Stimulated activated CD4-positive, alpha-beta T cell treated with anti-CD3 and anti-CD28 coated beads, TNF-alpha, amount 100 ng/mL, for 48 hours (primary cell): ENCODE measurements at places on chromosomes 12 and 14.

DNA sequence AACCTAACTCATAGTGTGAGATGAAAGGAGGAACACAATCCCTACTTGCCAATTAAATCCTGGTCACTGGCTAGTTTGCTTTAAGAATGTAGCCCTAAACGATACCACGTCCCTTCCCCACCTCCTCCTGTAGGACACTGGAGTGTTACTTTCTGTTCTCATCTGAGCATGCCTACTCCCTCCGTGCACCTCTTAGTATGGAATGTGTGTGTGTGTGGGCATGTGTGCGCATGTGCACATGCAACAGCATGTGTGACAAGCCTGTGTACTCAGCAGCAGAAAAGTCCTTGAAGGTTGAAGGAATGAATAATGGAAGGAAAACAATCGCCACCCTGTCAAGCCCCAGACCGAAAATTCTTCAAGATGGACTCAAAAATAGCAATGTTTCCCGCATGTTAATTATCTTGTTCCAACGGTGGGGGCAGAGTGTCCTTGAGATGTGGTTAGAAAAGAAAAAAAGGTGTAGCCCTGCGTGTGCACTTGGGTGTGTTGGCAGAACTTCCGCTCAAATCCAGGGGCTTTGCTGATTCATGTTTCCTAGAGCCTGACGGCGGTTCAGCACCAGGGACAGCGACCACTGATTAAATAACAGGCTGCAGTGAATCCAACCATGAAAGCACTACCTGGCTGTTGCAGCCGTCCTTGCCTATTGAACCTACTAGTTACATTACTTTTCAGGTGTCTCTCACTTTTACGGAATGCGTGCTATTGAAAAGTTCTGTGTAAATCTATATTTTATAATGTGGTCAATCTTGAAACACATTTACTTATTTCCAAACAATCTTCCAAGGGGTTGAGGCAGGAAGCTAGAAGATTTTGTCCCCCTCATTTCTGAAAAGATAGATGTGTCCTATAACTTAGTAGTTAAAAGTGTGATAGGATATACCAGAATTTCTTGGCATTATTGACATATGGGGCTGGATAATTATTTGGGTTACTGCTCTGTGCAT lies 79.8 kb downstream of the SRRM4 start:
- DNase-seq: no peak

- DNase-seq: no peak
Observed at GRCh38 chr14:68655911-68656316, 137.0 kb downstream of the ZFP36L1 start.

DNA sequence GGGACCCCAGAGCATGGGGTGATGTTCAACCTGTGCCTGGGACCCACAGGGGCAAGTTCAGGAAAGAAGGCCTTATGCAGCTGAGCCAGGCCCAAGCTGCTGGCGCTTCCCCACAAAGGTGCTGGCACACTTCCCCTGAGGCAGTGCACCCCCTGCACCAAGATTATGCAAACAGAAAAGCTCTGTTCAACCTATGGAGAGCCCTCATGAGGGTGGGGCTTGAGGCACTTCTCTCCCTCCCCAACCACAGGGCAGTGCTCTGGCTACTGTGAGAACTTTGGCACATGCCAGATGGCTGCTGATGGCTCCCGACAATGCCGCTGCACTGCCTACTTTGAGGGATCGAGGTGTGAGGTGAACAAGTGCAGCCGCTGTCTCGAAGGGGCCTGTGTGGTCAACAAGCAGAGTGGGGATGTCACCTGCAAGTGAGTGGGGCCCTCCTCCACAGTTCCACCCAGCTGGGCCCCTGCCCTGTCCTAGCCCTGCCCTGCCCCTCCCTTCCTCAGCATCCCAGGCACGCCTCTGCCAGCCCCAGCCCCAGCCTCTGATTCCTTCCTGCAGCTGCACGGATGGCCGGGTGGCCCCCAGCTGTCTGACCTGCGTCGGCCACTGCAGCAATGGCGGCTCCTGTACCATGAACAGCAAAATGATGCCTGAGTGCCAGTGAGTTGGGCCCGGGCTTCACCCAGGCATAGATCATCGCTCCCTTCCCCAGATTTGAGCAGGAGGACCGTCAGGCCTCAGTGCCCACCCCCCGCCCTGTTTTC lies 5.5 kb upstream of the NXPH4 start:
- DNase-seq: no peak

GRCh38 chr14:77832297-77832696 lies 32.4 kb downstream of the ADCK1 start:
- no peak for DNase-seq

- DNase-seq: peak; percentile 17
Observed at GRCh38 chr12:52351196-52352059, 15.9 kb downstream of the KRT85 start.
